Stimulated activated CD4-positive, alpha-beta T cell treated with anti-CD3 and anti-CD28 coated beads, TNF-alpha, amount 100 ng/mL, for 4 hours (primary cell): ENCODE measurements at places on chromosomes 4 and X.

GRCh38 chrX:18885328-18886004, 98.4 kb downstream of the PHKA2 start:
- no peak for DNase-seq

DNA sequence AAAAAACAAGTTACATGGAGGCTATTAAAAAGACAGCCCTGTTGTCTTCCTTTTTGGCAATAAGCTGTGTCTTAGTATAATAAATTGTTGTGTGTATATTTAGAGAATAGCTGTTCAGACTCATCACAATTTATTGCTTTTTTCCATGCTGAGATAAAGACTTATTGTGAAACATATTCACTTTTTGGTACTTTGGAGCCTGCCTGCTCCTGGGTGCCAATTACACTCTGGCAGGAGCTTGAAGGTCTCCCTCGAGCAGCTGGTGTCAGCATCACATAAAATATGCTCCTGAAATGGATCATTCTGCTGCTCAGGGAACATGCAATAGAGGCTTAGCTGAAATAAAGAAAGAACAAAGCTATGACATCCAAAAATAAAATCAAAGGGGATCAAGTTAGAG, 211.6 kb upstream of the DKK2 start:
- no peak for DNase-seq

DNA sequence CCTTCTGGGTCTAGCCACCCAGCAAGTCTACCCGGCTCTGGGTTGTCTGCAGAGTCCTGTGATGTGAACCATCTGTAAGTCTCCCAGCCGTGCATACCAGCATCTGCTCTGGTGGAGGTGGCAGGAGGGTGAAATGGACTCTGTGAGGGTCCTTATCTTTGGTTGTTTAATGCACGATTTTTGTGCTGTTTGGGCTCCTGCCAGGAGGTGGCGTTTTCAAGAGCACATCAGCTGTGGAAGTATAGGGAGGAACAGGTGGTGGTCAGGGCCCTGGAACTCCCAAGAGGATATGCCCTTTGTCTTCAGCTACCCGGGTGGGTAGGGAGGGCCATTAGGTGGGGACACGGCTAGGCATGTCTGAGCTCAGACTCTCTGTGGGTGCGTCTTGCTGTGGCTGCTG, 66.5 kb upstream of the ZFP42 start:
- DNase-seq, result no peak

- no peak for DNase-seq
These were observed 9.6 kb downstream of the NBDY start for GRCh38 chrX:56738670-56739069.

DNA sequence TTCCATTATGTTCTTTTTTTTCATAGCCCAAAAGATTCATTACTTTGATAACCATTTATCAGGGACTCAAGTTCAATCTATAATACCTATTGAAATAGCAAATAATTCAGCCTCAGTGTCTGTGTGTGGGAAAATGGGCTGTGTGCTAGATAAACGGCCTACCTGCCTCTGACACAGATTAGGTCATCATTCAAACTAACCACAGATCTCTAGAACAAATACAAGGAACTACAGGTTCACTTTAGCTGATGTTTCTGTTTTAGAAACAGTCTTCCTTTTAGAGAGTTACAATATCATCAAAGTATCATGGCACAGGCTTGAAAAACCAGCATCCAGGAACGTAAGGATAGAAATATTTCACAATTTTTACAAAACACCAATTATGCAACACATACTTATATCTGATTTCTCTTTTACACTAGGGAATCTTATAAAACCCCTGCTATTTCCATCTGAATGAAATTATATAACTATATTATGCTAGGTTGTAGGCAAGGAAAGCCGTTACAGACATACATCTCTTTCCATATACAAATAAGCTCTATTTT, 56.6 kb upstream of the MAB21L2 start:
- no peak for DNase-seq

DNA sequence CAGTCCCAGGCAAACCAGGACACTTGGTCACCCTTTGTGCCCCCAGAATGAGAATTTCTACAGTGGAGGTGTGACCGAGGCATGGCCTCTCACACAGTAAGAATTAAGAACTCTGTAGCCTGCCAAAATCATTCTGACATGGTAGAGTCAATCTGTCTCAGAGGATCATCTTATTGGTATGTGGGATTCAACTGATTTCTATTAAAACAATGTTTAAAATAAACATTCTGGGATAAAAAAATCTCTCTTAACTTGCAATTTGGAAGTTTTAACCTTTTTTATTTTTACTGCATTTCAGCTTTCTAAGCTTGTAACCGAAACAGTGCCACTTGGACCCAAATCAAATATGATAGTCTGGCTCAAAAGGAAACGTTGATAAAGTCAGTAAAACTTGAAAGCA, 165.4 kb upstream of the LDB2 start:
- no peak for DNase-seq

- DNase-seq, result no peak
These were observed 198.7 kb upstream of the ADAMTS3 start for GRCh38 chr4:72767618-72768302.

GRCh38 chr4:120010646-120011045, 56.0 kb downstream of the MAD2L1 start:
- no peak for DNase-seq

- no peak for DNase-seq
These were observed 930.0 kb upstream of the INTU start for GRCh38 chr4:126702747-126703146.

DNA sequence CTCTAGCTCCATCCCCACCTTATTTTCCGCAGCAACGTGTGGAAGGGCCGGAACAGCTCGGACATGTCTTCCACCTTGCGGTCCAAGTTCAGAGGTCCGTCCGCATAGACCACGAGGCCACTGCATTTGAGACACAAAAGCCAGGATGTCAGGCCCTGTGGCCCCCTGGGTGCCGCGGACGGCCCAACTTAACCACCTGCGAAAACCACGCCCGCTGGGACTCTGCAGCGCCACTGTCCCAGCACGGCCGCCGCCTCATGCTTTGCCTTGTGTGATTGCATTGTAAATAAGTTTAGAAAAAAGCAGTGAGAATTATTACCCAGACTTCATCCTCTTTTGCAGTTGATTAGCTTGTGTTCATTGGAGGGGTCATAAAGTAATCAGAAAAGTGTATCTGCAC, 58.2 kb upstream of the MXD4 start:
- no peak for DNase-seq

DNA sequence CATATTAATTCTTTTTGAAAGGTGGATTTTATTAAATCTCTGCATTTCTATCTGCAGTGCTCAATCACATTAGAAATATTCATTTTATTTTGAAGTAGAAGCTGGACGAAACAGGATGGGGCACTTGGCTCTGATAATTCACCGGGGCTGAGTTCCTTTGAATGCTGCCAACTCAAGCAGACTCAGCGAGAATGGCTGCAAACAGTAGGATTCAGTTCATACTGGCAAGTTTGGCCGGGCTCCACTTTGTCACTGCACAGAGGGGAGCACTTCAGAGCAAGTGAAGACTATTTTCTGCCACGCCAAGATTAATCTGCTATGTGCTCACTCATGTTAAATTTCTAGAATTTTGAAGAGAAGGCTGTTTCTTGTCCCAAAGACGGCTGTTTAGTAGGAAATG, 30.7 kb upstream of the KLHL8 start:
- DNase-seq, result no peak

DNA sequence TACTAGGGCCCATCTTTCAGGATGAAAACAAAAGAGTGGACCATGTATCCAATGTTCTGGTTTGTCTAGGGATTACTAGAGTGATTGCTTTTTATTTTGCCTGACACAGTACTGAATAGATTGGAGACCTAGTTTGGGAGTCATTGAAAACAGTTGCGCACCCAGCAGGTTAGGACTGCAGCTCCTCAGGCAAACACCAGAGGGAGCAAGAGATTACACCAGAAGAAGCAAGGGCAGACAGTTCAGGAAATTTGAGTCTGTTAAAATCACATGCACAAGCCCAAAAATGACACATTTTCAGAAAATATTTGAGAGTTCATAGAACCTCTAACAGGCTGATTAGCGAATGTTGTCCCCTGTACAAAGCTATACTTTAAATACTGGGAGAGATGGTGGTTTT, 55.6 kb downstream of the CYLC1 start:
- no peak for DNase-seq

DNA sequence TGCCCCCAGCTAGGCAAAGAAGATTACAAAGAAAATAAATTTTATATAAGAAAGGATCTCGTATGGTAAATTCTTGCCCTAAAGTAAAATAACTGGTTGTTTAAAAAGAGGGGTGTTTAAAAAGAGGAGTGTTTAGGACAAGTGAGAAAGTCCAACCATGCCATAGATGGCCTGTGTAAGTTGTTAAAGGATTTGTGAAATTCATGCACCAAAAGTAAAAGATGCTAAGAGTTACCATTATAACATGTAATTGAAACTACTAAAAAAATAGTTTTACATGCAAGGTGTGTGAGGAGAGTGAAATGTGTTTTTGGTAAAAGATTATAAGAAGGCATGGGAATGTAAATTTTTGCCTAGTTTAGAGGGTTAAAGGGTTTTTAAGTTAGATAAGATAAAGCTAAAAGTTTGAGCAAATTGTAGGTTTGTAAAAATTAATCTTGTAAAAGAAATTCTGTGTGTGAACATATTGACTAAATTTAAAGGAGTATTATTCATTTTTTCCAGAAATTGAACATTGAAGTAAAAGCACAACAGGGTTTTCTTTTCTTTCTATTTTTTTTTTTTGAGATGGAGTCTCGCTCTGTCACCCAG, 20.1 kb downstream of the HTT-AS start:
- DNase-seq, result no peak

- no peak for DNase-seq
These were observed 34.4 kb downstream of the NFKB1 start for GRCh38 chr4:102535398-102536082.

DNA sequence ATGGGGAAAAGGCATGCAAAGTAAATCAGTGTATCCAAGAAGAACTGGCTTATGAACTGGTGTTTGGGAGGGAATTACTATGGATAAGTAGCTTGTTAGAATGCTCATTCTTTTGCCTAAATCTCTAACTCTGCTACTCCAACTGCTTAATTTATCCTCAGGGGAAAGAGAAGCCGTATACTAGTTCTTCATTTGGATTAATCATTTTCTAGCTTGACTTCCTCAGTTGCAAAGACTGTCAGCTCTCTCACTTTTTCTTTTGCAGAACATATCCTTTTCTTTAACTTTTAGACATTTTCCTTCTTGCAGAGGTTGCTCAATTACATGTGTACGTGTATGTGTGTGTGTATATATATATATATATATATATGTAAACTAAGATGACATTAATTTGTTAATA, 21.9 kb downstream of the GPRIN3 start:
- DNase-seq, result no peak

GRCh38 chrX:53631156-53631555, 55.4 kb downstream of the HUWE1 start:
- DNase-seq, result no peak

- DNase-seq, result no peak
These were observed 100.4 kb downstream of the HMX1 start for GRCh38 chr4:8771258-8771590.

DNA sequence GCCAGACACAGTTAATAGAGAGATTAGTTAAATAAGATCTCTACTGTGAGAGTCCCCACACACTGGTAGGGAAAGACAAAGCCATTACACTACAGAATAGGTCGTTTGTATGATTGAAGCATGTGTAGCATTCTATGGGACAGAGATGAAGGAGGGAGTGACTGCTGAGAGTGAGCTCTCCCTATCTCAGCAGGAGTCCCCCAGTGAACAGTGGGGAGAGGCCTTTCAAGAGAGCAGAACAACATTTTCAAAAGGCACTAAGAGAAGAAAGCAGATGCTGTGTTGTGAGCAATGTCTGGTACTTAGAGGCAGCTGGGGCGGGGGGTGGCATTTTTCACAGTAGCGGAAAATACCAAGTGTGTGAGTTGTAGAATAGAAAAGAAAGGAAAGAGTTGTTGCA, 413.6 kb downstream of the AFF2 start:
- no peak for DNase-seq

DNA sequence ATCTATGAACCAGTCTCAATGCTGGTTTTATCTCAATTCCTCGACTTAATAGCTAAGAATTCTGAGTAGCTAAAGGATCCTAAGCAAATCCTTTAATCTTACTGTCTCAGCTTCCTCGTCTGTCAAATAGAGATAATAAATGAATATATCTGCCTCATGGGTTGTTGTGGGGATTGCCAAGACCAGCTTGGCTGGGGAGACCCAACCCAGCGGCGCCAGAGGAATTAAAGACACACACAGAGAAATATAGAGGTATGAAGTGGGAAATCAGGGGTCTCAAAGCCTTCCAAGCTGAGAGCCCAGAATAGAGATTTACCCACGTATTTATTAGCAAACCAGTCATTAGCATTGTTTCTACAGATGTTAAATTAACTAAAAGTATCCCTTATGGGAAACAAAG, 41.9 kb downstream of the SLC34A2 start:
- no peak for DNase-seq

DNA sequence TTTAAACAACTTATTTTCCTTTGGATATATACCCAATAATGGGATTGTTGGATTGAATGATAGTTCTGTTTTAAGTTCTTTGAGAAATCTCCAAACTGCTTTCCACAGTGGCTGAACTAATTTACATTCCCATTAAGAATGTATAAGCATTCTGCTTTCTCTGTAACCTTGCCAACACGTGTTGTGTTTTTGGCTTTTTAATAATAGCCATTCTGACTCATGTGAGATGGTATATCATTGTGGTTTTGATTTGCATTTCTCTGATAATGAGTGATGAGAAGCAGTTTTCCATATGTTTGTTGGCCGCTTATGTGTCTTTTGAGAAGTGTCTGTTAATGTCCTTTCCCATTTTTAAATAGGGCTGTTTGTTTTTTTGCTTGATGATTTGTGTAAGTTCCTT, 155.6 kb upstream of the PITX2 start:
- no peak for DNase-seq

DNA sequence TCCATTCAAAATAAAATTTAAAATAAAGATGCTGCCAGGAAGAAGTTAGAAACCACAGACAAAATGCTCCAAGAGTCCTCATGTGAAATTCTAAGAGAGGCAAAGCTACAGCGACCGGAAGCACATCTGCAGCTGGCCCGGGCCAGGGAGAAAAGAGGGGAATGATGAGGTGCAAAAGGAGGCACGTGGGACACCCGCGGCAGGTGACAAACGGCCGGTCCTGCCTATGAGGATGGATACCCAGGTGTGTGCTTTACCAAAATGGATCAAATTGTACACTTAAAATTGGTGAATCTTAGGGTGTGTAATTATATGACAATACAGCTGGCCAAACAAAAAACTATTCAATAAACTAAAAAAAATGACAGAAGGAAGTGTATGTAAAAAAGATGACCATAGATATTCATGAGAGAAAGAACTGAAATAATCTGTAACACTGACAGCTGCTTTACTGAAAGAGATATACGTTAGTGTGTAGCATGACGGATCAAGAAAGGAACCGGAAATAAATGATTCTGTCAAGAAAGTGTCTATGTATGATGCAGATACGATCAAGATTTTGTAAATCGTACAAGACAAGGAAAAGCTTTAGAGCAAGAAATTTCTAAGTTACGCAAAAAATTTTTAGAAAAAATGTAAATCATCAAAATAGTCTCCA, 29.5 kb downstream of the PPP2R3B start:
- DNase-seq, result no peak

GRCh38 chr4:3220476-3221183, 28.3 kb upstream of the MSANTD1 start:
- no peak for DNase-seq

GRCh38 chr4:105966051-105966450, 70.8 kb downstream of the NPNT start:
- no peak for DNase-seq

- DNase-seq, result no peak
These were observed 1.6 kb downstream of the FAT4 start for GRCh38 chr4:125316401-125316790.
